ENCODE measurements at places on chromosomes 2 and 18.

GRCh38 chr18:35968278-35968880, 4.1 kb upstream of the RMP24 start:
- no peak for DNase-seq

GRCh38 chr2:152405206-152406118, 70.5 kb downstream of the FMNL2 start:
- DNase-seq = no peak

DNA sequence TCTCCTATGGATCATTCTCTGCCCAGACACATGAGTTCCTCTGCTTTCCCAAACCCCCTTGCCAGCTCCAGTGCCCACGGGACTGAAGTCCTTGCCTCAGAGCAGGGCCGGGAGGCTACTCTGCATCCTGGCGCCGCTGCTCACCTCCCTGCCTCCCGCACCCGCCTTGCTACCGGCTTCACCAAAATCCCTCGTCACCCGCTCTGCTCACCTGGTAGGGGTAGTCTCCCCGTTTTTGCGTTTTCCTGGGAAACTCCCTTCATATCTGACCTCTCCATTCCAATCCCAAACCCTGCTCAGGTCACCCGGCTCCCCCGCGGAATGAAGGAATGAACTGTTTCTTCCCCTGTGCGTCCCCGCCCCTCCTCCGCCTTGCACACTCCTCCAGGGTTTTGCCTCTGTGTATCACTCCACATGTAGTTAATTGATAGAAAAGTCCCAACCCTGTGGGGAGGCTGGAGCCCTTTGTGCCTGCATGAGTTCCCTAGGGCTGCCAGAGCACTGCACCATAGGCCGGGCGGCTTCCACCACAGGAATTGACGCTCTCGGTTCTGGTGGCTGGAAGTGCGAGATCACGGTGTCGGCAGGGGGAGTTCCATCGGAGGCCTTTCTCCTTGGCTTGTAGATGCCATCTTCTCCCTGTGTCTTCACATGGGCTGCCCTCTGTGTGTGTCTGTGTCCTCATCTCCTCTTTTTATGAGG, 2.0 kb upstream of the DGKD start:
- no peak for DNase-seq

GRCh38 chr2:203237346-203238238, 1.2 kb upstream of the CYP20A1 start:
- no peak for DNase-seq

DNA sequence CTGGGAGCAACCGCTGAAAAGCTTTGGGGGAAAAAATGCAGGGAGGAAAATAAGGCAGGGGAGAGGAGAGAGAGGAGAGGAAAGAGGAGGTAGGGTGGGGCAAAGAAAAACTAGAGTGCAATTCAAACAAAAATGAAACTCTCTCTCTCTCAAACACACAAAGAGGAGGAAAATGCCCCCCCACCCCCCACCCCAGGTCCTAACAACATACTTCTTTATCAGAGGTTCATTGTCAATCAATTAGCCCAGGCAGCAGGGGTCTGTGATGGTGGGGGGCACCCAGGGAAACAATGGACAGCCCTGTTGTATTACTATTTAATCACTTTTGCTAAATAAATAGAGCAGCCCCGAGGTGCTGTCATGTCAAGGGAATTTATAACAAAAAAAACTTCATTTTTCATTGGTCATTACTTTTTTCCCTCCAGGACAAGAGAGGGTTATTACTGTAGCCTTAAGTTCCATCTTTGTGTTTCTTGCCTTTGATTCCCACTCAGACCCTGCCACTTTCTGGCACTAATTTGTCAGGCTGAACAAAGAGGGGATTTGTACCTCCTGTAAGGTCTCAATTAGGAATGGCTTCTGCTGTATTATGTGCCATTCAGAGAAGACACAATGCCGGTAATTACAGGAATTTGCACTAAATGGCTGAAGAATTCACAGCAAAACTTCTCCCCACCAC, 55.0 kb downstream of the PLEKHM3 start:
- no peak for DNase-seq

- no peak for DNase-seq
These were observed 25.3 kb downstream of the SCG2 start for GRCh38 chr2:223576873-223577272.

DNA sequence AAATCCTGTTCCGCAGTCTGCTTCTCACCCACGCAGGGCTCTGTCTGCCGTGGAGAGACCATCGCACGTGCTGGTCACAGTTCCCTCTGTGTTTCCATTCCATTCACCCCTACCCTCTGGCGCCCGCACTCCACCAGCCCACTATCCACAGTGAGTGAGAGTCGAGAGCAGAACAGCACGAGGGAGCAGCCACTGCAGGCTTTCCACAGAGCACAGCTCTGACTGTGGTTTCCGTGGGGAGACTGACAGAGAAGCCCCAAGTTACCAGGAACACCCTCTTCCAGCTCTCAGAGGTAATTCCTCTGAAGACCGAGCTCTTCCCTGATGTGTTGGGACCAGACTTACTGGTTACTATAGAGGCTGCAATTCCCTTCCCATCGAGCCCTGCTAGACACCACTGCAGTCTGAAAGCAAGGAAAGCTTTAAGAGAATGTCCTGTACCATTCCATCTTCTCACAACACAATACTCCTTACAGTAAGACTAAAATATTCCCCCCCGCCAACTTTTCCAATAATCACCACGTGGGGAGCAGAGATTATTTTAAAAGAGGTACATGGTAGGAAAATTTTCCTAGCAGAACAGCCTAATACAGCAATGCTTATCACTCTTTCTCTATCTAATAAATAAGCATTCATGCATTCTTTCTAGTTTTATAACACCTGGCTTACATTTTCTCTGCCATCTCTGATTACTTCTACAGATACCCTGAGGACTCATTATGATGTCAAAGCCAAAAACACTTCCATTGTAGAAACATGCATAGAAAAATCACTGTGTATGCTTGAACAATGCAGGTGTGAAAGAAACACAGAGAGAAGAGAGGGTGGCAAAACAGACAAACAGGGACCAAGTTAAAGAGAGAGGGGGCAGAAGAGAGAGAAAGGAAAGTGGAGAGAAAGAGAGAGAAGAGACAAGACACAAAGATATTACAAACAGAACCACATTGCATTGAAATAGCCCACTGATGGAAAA, 4.7 kb downstream of the MYT1L start:
- DNase-seq = no peak

GRCh38 chr18:54769526-54770464, 58.5 kb upstream of the RAB27B start:
- no peak for DNase-seq

DNA sequence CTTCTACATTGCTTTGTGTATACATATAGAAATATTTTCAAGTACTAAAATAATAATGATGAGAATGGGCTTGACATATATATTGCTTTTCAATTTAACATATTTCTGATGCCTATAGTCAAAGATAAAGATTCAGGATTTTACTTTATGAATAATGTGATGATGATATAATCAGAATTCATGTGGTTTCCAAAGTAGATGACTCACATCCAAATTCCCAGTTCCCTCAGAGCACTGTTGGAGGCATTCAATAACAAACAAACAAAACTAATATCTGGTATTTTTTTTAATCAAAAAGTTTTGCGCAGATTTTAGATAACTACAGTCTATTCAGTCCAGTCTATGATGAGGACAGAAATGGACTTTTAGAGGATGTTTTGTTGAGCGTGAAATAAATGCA, 2094.5 kb upstream of the CELF4 start:
- no peak for DNase-seq

DNA sequence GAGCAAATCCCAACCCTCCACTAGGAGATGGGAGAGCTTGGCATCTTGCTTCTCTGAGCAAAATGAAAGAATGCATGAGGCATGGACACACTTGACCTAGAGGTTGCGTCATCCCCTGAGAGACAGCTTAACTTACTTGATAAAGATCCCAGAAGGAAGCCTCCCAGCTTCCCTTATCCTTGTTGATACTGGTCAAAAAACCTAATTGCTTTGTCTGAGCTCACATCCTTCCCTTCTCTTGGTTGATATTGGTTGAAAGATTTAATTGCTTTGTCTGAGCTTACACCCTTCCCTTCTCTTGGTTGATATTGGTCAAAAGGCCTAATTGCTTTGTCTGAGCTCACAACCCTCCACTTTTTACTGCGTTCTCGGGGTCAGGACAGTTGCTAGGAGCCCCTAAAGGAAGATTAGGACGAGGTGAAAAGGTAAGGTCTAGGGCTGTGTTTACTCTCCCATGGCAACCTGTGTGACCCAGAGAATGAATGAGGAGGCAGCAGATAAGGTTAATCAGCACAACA, 12.2 kb upstream of the BOD1L2 start:
- no peak for DNase-seq

DNA sequence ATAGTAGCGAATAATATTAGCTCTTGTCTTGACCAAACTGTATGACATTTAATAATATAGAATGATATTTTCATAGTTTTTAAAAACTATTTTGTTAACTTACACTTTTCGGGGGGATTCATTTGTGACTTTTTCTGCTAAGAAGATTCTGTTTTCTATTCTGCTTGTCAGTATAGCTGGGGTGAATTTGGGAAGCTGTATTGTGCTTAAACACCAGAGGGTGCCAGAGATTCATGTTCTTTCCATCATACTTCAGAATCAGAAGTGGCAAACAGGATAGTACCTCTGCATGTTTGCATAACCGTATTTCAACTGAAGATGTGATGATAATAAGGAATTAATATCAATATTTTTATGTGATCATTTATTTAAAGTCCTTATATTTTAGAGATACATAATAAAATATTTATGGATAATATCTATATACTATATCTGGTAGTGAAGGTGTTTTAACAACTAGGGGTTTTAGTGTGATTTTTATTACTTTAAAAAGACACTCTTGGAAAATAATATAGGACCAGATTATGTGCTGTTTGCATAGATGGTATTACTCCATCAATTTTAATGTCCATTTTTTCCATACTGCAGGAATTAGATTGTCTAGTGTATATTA, 81.0 kb downstream of the TAF4B start:
- no peak for DNase-seq

DNA sequence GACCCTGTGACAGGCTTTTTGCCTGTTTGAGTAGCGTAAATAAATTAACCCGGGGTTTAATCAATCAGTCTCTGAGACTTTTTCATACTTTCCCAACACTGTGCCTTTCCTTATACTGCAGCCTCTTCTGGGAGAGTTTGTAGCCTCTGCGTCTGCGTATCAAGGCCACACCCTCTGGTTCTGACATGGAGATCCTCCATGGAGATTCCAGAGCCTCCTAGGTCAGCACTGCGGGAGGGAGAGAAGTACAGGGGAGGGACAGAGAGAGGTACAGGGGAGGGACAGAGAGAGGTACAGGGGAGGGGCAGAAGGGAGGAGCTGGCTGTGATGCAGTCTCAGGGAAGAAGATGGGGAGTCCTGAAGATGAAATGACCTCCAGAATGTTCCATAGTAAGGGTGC, 166.0 kb downstream of the ARL4C start:
- no peak for DNase-seq

DNA sequence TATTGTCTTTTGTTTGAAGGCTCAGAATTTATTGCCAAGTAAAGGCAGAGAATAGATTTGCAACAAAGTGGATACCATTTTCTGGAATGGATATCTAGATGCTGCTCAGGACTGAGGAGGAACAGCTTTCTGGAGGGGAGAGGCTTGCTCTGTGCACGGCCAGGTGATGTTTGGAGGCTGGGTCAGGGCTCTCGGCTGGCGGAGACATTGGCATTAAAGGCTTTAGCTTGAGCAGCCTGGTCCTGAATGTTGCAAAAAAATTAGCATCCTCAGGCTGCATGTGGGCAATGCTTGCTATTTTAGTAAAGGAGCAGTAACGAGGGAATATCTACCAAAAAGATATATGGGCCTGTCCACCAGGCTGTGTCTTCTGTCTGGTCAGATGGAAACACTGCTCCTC, 20.4 kb downstream of the RNF144A start:
- DNase-seq = no peak

GRCh38 chr2:209577376-209578357, 153.8 kb downstream of the MAP2 start:
- no peak for DNase-seq

- DNase-seq = no peak
These were observed 55.0 kb downstream of the MAPK4 start for GRCh38 chr18:50614838-50615237.

- DNase-seq = no peak
These were observed 1.7 kb upstream of the ZCCHC2 start for GRCh38 chr18:62521082-62521481.

DNA sequence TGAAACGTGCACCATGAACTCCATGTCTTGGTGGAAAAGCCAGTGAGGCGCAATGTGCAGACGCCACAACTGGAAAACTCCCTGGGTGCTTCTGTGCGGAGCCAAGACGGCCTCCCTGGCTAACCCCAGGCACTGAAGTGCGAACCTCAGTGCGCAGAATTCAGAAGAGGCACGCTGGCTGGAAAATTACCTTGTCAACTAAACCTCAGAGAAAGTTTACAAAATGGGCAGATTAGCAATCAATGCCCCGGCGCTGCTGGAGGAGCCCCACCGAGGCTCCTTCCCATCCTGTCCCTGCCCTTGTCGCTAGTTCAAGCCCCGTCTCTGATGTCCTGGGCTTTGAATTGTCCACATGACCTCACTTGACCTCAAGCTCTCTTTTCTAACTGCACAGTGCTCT, 22.2 kb downstream of the SNORC start:
- DNase-seq = no peak

- no peak for DNase-seq
These were observed 202.6 kb upstream of the SMAD2 start for GRCh38 chr18:48132797-48133655.

- DNase-seq = no peak
These were observed 152.7 kb downstream of the CERS6 start for GRCh38 chr2:168608796-168609195.

DNA sequence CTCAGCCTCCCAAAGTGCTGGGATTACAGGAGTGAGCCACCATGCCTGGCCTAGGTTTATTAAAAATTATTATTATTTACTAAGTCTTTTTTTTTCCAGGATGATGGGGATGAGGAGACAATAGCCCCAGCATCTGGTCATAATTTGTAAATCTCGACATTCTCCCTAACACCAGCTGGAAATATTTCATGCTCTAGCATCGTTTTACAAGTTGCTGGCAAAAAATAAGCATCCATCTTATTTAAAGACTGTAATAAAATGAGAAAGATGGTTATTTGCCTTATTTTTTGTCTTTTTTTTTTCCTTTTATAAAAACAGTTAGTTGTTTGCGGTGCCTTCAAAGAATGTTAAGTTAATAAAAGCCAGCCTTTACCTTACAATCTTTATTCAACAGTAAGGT, 56.7 kb downstream of the SF3B1 start:
- DNase-seq = no peak

DNA sequence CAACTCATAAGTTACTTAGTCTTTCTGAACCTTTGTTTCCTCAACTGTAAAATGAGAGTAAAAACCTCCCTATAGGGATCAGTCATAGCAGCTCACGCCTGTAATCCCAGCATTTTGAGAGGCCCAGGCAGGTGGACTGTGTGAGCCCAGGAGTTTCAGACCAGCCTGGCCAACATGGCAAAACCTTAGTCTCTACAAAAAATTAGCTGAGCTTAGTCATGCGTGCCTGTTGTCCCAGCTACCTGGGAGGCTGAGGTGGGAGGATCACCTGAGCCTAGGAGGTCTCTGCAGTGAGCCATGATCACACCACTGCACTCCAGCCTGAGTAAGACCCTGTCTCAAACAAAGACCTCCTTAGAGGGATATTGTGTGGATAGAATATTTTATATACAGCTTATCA, 2.3 kb downstream of the GPR155 start:
- no peak for DNase-seq

All from stimulated activated CD8-positive, alpha-beta memory T cell treated with anti-CD3 and anti-CD28 coated beads, Interleukin-15, amount 100 ng/mL, for 24 hours (primary cell).